Hematopoietic multipotent progenitor cell treated with erythropoietin and hydrocortisone succinate and interleukin-3 and kit ligand, for 8 days (in vitro differentiated cells): ENCODE measurements at places on chromosomes 6 and 20.

DNA sequence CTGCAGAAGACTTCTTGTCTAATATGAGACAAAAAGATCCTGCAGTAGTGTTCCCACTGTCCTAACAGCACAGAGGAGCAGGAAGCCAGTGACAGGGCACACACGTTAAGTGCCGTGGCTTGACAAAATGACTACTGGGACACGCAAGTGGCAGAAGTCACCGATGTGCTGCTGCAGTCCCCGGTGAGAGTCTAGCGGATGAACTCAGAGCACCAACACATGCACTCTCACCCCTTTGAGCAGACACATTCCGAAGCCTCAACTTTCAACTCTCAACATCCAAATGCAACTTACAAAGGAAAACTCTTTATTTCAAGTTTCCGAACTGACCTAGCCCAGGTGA, 898 bp downstream of the LAMA4 start:
- DNase-seq, result no peak

DNA sequence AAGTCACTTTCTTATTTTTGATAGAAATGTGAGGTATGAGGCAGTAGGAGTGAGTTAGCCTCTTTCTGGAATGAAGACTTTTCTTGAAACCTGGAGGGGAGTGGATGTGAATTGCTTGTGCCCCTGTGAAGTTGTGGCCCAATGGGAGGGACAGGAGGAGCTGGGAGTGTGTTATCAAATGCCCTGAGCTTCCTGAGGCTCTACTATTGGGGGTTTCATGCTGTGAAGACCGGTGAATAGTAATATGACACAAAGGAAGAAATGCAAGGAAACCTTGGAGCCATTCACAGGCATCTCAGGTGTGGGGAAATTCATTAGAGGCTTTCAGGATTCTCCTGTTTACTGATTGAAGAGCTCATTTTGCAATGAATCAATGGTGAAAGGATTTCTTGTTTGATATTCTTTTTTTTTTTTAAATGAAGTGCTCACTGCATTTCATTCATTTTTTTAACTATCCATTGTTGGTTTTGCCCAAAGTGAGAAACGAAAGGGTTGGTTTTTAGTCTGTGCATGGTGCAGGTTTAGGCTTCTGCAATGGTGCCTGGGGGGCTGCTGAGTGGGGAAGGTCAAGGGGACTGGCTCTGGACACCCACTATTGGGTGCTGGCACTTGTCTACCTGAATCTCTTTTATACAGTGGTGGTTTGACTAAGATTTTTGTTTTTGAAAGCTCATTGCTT, 8.2 kb downstream of the RNF144B start:
- no peak for DNase-seq

GRCh38 chr6:168231393-168231957, 88.1 kb downstream of the DACT2 start:
- no peak for DNase-seq

- no peak for DNase-seq
Observed at GRCh38 chr6:15363523-15364400, 117.9 kb downstream of the JARID2 start.

- no peak for DNase-seq
Observed at GRCh38 chr6:35093118-35093445, 48.1 kb downstream of the TCP11 start.

DNA sequence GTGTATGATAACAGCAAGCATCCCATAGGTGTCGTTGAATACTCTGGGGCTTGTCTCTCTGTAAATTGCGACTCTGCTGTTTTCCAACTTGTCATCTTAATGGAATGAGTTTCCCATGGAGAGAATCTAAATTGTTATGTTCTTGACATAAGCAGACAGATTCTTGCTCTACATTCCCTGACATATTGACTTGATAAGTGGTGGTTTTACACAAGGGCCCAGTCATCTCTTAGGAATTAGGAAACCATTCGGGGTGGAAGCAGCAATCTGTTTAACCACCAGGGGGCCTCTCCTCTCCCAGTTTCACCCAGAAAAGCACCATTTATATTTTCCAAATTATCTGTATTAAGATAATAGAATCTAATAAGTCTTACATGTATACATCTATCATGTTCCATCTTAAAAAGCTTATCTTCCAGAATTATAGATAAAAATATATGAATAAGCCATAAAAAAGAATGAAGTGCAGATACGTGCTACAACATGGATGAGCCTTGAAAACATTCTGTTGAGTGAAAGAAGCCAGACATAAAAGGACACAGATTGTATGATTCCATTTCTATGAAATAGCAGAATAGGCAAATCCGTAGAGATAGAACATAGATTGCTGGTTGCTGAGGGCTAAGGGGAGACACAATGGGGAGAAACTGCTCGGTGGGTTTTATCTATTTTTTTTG, 23.1 kb upstream of the MROH8 start:
- DNase-seq, result peak; percentile 57

DNA sequence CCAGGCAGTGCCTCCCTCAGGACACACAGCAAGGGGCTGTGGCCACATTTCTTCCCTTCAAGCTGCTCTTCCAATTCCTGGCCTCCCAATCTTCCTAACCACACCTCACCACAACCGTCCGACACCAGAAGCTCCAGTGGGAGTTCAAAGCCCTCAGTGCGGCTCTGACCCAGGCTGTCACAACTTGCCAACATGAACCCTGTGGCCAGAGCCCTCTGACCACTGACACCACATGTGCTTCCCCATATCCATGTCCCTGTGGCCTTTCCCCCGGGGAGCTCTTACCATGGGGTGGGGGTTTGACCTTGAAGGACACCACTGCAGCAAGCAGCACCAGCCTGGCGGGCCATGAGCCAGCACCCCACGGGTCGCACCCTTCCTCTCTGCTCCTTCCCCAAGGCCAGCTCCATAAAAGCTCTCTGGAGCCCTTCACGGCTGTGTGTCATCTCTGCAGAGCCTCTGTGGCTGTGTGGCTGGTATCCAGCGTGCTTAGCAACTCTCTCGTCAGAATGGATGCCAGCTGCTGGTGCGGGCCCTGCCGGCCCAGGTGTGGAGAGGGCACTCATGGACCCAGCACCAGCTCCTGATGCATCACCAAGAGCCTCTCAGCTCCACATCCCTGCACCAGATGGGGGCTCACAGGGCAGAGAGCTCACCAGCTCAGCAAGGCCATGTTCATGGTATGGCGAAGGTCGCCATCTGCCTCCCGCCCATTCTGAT, 106.1 kb downstream of the PSMB1 start:
- no peak for DNase-seq

DNA sequence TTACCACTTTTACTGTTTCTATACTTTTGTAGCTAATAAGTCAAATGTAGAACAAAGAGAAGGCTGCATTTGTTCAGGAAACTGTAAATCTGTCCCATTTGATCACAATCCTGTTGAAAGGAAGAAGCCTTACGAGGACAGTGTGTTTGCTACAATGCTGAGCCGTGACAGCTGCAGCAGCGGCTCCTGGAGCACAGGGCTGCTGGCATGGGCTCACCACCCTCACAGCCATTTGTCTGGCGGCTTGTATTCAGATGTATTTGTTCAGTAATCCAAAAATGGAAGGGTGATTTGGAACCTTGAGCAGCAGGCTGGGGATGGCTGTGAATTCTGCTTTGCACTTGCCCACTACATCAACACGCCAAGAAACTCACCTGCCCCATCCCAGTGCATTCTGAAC, 5.7 kb downstream of the TUBB2A start:
- DNase-seq, result no peak

DNA sequence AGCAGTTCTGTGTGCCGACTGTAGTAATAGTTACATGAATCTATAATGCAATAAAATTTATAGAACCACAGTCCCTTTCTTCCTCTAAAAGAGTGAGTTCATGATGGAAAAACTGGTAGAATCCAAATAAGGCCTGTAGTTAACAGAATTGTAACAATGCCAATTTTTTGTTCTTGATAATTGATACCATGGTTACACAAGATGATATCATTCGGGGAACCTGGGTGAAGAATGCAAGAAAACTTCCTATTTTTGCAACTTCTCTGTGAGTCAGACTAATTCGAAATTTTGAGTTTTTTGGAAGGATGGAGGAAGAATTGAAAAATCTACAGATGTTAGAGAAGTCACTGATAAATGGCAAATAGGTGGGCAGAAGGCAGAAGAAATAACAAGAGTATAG, 381.8 kb downstream of the CDKAL1 start:
- no peak for DNase-seq

DNA sequence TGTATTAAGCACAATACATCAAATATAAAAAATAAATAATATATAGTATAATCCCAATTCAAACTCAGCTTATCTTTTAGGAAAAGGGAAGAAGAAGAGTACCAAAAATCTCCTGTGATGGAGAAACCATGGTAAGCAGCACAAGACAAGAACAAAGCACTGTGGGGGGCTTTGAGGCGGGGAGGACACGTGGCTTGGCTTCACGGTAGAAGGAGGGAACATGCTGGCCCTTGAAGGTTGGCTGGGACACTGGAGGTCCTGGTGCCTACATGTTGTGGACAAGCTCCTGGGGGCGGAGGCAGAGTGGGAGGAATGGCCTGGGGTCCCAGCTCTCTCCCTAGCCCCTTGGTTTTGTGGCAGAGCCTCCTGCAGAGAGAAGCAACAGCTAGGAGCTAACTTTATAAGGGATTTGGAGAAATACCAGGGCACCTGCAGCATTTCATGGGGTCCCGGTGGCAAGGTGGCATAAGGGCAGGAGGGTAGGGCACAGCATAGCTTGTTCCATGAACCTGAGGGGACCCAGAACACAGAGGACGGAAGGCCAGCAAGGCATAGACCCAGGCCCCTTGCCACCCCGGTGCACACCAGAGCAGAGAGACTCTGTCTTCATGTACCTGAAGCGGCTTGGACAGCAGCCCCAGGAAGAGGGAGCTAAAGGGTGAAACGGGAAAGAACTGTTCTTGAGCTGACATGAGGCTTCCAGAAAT, 72.0 kb downstream of the LY86 start:
- no peak for DNase-seq

- DNase-seq, result no peak
Observed at GRCh38 chr6:142927904-142928303, 17.1 kb downstream of the HIVEP2 start.

DNA sequence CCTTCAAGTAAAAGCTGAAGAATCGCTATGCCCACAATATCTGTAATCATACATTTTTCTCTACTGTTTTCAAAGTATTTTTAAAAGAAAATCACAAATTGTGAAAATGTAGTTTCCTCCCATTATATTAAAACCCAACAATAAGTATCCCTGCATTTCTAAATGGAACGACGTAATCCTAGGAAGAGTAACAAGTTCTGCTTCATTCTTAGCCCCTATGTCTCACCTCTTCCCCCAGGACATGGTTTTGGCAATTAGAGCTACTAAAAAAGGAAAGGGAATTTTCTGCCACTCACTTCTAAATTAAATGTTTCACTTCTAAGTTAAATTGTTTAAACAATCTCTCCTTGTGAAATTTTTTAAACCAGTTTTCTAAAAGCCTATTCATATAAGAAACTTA, 47.4 kb downstream of the TBPL1 start:
- DNase-seq, result no peak

GRCh38 chr6:158762787-158763433, 56.3 kb downstream of the EZR start:
- peak; percentile 94 for DNase-seq

DNA sequence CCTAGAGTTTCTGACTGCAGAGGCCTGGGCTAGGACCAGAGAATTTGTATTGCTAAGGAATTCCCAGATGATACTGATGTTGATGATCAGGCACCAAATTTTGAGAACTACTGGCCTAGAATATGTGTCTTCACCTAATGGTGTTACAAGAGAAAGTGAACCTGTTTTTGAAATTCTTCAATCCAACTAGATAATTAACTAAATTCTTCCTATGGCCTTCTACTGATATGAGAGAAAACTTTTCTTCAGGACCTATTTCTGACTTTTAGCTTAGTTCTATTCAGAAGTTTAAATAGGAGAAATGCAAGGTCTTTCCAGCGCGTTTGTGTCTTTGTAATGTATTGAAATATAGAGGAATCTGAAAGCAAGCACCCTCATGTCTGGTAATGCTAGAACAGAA, 7.3 kb downstream of the NKAIN2 start:
- DNase-seq, result no peak

- no peak for DNase-seq
Observed at GRCh38 chr20:6599876-6600735, 167.4 kb upstream of the BMP2 start.

DNA sequence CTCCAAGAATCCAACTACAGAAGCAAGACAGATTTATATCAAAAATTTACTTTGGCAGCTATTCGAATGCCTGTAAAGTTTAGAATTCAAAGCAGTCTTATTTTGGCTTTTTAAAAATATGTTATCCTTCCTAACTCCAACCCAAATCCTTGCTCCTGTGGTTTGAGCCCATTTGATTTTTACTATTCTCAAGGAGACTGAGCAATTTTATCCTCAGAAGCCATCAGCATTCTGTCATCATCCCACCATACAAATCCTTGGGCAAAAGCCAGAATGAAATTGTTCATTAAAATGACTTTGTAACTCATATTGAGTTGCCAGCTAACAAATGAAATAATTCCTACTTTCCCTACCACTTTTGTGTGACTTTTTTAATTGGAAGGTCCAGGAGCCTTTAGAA, 392.8 kb downstream of the ADGRB3 start:
- no peak for DNase-seq

GRCh38 chr6:28167068-28167467, 25.4 kb downstream of the ZKSCAN8 start:
- DNase-seq, result no peak

- no peak for DNase-seq
Observed at GRCh38 chr6:35120746-35121145, 20.4 kb downstream of the TCP11 start.

DNA sequence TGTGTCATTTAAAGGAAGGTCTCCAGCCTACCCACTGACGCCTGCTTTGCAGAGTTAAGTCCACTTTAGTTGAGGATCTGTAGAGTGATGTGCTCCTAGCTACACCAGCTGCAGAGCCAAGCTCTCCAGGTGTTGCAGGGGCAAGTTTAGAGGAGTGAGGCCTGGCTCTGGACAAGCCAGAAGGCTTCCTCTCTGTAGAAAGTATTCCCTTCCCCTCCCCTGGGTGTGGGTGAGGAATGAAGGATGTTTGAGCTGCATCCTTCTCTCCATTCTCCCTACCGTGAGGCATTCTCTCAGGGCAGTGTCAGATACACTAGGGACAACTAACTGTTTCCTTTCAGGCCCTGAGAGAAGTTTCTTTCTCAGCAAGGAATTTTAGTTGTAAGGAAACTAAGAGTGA, 66.5 kb downstream of the ELOVL5 start:
- no peak for DNase-seq

DNA sequence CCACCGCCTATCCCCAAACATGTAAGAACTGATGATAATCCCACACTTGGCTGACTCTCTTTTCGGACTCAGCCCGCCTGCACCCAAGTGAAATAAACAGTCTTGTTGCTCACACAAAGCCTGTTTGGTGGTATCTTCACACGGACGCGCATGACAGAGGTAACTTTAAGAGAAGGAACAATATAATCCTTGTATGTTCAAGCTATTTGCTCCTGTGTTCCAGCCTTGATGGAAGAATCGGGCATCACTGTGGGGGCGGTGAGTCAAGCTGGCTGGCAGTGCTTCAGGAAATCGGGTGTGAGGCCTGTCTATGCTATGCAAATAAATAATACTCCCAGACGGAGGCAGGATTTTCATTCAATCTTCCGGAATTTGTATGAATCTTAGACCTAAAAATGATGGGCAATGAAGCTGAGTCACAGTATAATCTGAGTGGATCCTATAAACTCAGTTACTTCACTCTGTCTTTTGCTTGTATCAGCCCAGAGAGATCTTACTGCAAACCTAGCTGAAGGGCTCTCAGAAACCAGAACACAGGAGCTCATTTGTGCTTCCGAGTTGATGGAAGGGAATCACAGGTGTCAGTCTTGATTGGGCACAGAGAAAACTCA, 45.2 kb upstream of the NT5E start:
- DNase-seq, result no peak

- DNase-seq, result peak; percentile 68
Observed at GRCh38 chr6:135451617-135452190, 45.8 kb downstream of the AHI1 start.

- no peak for DNase-seq
Observed at GRCh38 chr20:10113746-10114145, 79.0 kb downstream of the ANKEF1 start.
